ENCODE measurements at places on chromosomes 4 and X.
A peak's percentile ranks its signal among the peaks of the same experiment; 100 is the strongest.

GRCh38 chr4:6561173-6561516 is 13.8 kb upstream of the MAN2B2 start:
- DNase-seq: no peak

DNA sequence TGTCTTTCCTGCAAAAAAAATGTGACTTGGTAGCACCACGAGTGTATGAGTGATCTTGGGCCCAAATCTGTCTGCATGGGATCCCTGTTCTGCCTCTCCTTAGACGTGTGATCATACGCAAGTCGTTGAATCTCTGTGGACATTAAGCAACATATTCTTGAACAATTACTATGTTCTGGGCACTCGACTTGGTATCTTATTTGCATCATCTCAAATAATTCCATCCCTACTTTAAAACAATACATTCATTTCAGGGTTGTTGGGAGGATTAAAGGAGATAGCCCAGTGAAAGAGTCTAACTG is 145.4 kb upstream of the CPEB2 start:
- DNase-seq: no peak

GRCh38 chr4:140989944-140990343 is 143.3 kb downstream of the RNF150 start:
- DNase-seq: no peak

DNA sequence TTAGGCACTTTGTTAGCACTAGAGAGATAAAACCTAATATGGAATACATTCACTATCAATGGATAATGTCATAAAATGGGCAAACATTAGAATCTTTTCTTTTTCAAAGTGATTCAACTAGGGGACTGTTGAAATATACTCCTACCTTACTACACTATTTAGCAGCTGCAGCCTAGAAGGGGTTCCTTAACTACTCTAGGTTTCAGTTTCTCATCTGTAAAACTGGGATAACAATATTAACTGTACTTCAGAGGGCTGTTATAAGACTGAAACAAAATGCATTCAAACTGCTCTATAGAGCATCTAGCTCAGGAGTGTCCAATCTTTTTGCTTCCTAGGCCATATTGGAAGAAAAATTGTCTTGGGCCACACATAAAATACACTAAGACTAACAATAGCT is 147.4 kb downstream of the CDS1 start:
- no peak for DNase-seq

DNA sequence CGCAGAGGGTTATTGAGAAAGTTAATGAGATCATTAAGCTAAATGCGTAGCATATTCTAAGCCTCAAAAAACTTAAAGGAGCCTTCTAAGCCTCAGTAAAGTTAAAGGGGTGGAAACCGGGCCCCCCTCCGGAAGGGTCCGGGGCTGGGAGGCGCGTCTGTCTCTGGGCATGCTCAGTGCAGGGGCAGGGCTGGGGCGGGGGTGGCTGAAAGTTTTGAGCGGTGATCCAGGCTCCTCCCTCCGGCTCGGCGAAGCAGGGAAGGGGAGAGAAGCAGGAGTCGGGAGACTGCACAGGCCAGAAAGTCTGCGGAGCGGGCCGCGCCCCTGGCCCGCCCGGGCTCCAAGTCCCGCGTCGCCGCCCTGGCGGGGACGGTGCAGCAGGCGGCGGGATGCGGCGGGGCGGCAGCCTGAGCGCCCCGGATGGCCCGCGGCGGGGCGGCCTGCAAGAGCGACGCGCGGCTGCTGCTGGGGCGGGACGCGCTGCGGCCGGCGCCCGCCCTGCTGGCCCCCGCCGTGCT is at the start of gene EVC:
Gene EVC, plus strand, starts transcription at position 241 of the 518 bp plus-strand sequence. Its CDS starts 180 bp downstream, at position 421.
- DNase-seq: peak; percentile 76

DNA sequence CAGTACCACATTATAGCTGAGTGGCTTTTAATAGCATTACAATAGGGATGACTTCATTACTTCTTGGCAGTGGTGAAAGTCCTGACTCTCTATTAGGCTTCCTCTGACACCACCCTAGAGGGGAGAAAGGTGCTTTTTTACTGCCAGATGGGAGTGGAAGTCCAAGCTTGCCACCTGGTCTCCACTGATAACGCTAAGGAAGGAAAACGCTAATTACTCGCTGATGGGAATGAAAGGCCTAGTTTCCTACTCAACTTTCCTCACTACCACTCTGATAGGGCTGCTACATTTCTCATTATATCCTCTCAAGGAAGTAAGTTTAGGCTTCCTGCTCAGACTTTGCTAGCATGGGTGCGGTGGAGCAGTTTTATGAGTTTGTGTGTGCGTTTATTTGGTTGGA is 62.3 kb upstream of the PAGE3 start:
- DNase-seq: no peak

DNA sequence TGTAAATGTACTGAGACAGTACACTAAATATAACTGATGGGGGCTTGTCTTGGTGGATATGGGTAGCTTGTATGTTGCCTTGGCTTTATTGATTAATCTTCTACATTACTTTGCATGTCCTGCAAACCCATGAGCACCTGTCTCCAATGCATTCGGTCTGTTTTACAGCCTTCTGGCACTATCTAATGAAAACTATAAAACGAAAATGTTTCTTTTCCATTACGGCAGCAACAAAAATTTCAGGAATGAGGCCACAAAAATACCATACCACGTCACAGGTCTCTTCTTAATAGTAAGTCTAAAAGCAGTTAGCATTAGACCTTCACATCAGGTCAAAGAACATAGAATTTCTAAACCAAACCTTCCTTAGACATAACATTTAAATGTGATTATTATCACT is 49.8 kb downstream of the EDNRA start:
- peak; percentile 64 for DNase-seq

DNA sequence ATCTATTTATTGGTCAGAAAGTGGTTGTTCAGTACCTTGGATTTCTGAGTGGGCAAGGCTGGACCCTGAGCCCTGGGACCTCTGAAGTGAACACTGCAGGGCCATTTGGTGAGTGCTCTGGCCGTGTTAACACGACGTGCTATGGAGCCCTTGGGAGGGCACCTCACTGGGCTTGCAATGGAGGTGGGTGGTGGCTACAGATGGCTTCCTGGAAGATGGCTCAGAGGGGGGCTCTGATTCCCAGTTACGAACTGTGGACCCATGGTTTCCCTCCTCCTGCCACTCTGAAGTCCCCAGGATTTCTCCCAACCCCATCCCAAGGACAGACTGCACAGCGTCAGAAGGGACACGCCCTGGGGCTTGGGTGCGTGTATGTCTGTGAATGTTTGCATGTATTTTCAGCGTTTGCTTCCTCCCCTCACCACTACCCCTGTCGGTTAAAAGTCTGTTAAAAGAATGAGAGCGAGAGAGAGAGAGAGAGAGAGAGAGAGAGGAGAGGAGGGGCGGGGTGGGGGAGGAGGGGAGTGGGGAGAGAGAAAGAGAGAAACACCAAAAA is 3.7 kb upstream of the RHOH start:
- DNase-seq: no peak

DNA sequence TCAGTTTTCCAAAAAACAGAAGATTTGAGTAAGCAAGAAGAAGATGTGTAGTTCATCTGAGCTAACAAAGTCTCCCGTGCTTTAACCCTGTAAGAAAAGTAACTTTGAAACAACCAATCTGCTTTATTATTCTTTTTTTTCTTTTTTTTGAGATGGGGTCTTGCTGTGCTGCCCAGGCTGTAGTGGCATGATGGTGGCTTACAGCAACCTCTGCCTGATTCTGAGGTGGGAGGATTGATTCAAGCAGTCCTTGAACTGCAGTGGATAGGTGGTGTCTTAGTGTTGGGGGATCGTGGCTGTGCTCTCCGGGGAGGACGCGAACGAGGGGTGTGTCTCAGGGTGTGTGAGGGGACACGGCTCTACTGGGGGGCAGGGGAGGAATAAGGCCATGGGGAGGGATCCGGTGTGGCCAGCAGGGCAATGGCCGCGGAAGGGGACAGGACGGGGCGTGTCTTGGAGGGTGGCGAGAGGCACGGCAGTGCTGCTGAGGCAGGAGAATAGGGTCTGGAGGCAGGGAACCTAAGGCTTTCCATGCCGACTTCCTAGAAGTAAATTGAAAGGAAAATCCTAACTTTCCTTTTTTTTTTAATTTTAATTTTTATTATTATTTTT is 2.4 kb downstream of the ARSD start:
- DNase-seq: no peak

DNA sequence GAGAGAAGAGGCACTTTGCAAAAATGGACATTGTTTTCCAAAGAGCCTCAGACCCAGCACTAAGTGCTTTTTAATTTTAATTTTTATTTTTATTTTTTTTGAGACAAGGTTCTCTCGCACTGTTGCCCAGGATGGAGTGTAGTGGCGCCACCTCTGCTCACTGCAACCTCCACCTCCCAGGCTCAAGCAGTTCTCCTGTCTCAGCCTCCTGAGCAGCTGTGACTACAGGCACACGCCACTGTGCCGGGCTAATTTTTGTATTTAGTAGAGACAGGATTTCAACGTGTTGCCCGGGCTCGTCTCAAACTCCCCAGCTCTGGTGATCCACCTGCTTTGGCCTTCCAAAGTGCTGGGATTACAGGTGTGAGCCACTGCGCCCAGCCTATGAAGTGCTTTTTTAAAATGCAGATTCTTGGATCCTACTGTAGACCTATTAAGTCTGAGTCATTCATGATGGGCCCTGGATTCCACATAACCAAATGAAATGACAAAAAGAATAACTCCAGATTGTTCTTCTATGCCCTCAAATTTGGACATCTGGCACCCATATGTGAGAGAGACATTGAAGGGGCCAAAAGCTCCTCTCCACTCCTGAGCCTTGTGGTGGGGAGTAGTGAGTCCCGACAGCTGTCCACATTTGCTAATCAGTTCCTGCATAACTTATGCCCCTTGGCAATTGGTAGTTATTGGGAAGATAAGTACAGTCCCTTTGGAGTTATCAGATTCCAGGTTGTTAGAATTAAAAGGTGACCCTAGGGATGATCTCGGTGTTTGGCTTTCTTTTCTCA is 3.6 kb downstream of the NOCT start:
- peak; percentile 81 for DNase-seq

DNA sequence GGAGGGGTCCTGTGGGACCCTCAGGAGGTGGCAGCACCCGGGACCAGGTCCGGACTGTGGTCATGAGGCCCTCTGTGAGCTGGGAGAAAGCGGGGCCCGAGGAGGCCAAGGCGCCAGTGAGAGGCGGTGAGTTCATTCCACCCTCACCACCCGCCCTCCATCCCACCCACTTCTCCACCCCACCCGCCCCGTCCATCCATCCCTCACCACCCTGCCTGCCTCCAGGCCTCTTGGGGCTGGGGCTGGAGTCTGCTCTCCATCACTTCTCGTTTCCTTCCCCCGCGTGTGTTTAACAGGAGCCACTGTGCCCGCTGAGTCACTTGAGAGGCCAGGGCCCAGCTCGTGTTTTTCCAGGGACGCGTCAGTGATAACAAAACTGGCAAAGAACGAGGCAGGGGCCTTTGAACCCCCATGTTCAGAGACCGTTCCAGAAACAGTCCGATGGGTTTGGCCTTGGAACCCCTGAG is 6.2 kb downstream of the SH3TC1 start:
- peak; percentile 38 for DNase-seq

DNA sequence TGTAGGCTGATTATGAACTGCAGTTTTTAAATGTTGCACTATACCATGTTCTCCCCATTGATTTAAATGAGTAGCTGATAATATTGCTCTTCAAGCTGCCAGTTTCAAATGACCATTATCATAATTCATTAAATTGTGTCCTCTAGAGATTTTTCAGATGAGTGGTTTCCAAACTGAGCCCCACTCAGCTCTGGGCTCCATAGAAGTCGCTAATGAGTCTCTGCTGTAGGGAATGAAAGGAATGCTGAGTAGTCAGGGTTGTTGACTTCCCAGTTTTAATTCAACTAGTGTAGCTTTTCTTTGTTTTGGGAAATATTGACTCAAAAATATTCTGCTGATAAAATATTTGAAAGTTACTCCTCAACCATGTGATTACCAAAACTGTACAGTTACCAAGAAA is 1081.1 kb downstream of the ARAP2 start:
- no peak for DNase-seq

DNA sequence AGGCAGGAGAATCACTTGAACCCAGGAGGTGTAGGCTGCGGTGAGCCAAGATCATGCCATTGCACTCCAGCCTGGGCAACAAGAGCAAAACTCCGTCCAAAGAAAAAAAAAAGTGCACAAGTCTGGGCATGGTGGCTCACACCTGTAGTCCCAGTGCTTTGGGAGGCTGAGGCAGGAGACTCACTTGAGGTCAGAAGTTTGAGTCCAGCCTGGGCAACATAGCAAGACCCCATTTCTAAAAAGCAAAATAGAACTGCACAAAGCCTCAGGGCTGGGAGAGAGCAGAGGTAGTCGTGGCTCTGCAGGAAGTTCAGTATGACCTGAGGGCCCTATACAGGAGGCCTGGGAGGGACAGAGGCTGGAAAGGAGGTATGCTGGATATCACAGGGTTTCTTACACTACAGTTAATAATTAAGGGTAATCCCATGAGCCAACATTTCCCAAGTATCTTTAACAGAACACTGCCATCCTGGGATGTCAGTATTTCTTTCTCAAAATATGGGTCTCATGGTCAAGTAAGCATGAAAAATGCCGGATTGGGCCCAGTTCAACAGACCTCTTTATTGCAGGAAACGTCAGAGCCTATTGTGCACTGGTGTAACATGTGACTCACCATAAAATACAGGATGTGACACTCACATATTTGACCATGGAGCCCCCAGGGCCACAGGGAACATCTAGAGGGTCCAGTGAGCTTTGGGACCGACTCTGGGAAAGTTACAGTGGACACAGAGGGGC is 37.8 kb downstream of the ACSL1 start:
- no peak for DNase-seq

DNA sequence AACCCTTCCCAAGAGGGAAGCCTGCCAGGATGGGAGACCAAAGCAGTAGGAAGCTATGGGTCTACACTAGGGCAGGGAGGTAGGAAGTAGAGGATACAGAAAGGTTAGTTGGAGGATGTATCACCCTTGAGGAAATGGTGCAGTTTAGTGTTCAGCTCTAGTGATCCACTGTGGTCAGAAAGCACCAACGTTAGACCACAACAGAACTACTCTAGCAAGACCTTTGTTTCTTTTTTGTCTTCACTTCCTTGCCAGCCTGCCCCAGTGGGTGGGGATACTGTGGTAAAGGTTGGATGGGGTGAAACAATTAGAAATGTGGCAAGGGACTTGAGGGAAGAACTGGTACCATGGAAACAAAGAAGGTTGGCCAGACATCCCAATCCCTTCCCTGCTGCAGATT is 83.3 kb downstream of the DDIT4L start:
- DNase-seq: no peak

DNA sequence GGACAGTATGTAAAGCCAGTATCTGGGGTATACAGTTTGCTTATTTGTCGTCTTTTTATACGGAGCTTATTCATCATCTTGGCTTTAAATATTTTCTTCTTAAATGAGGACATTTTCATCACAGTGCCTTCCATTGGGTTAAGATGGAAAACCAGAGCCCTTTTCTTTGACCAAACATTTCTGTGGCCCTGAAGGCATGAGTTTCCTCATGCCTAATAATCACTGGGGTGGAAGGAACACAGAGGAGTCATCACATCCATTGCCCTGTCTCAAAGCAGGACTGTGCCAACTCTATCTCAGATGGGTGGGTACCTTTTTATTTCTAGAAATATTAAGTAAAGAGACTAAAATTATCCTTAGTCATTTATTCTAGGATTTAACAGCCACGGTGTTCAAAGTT is 40.0 kb downstream of the CHRDL1 start:
- no peak for DNase-seq

- DNase-seq: no peak
Measured at GRCh38 chrX:119186763-119187162, 49.3 kb upstream of the PGRMC1 start.
